ENCODE measurements at places on chromosomes 2 and 18.

GRCh38 chr2:159164457-159164911 lies 122.0 kb downstream of the WDSUB1 start:
- DNase-seq, result no peak

- no peak for DNase-seq
Measured at GRCh38 chr2:30514848-30515435, 67.9 kb downstream of the LCLAT1 start.

DNA sequence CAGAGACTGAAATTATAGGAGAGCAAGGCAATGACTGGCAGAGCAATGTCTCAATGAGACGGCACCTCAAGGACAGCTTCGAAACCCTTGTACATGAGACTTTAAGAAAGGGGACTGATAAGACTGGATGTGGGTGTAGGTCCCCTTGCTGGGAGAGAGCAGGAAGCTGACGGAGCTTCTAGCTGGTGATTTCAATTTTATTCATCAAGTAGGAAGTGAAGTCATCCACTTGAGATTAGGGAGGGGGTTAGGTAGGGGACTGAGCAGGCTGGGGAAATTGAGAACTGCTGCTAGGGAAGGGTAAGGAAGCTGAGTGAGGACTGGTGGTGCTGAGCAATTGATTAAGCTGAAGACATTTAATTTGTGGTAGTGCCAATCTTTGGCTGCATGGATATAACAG lies 99.5 kb upstream of the ITGB6 start:
- DNase-seq, result no peak

GRCh38 chr2:209834767-209835166 lies 63.1 kb downstream of the UNC80 start:
- DNase-seq, result no peak
